RPMI7951 (cell line): ENCODE measurements at places on chromosomes 1 and 21.

DNA sequence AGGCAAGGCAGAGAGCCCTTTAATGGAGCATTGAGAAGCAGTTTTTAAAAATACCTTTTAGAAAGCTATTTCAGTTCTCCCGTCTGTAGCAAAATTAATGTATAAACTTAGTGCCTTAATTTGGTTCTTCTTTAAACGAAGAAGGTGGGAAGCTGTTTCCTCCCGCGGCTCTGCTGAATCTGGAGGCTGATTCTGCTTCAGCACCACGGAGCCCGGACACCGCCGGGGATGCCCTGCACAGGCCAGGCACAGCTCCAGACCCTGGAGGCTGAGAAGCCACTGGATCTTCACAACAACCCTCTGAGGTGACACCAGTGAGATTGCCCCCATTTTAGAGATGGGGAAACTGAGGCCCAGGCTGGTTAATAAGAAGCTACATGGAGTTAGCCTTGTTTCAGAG lies 175.8 kb upstream of the VAMP3 start:
- DNase-seq = no peak

- peak; percentile 59 for DNase-seq
Observed at GRCh38 chr1:53860967-53861411, 22.9 kb upstream of the NDC1 start.

DNA sequence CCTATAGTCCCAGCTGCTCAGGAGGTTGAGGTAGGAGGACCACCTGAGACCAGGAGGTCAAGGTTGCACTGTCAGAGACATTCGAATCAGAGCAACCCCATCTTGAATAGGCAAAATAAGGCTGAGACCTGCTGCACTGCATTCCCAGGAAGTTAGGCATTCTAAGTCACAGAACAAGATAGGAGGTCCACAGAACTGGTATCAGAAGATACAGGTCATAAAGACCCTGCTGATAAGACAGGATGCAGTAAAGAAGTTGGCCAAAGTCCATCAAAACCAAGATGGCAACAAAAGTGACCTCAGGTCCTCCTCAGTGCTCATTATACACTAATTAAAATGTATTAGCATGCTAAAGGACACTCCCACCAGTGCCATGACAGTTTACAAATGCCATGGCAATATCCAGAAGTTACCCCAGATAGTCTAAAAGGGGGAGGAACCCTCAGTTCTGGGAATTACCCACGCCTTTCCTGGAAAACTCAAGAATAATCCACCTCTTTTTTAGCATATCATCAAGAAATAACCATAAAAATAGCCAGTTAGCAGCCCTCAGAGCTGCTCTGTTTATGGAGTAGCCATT lies 65.2 kb upstream of the KLHDC7A start:
- DNase-seq = no peak

GRCh38 chr1:223225481-223225880 lies 82.4 kb upstream of the TLR5 start:
- DNase-seq = no peak

DNA sequence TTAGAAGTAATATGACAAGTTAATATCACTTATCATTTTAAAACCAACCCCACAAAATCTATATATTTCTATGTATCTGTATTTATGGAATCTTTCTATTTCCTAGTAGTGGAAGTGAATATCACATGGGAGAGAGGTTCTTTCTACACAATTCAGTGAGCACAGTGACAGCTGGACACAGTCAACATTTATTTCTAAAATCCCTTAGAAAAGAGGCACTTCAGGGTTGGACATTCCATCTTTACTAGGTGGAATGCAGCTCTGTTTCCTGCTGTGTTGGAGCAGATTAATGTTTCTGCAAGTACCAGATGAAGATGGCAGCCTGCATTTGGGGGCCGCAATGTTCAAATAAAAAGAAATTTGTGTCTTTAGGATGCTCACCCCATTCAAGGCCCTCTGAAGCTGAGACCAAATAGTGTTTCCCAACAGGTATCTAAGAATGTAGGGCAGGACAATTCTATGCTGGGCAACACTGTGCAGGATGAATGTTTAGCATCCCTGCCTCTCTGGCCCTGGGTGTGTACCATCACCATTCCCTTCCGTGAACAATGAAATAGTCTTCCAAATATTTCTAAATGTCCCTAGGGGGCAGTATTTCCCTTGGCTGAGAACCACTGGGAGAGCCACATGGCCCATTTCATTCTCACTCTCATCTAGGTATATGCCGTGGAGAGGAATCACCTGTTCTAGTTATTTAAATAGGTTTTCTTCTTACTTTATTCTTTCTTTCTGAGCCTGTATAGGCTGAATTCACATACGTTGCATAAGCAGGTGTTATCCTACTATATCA lies 394.8 kb downstream of the PRDM2 start:
- DNase-seq = no peak

DNA sequence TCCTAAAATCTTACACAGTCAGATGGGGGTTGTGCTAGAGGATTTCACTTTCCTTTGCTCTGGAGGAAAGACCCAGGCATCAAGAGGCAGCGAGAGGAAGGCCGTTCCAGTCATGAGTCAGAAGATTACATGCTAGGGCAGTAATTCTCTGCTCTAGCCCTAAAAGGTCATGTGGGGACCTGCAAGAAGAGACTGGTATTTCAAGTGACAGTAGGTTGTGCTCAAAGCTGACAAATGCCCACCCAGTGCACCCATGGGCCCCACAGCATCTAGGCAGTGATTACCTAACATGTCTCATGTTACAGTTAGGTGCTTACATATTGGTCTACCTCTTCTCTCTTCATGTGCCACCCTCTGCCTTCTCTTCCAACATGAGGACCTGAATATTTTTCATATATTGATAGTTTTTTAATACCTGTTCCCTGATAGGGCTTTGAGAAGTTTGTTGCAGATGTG lies 99.7 kb upstream of the BEND5 start:
- peak; percentile 55 for DNase-seq
